Astrocyte (in vitro differentiated cells and primary cell): ENCODE measurements at places on chromosomes 3 and 15.
A peak's percentile ranks its signal among the peaks of the same experiment; 100 is the strongest.

DNA sequence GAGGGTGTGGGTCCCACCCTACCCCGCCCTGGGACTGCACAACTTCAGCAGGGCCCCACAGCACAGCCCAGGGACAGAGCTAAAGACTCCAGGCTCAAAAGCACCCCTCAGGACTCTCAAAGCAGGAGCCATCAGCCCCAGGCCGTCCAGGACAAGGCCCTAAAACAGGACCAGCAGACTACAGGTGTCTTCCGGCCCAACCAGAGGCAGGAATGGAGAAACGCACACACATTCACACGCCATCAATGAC is 26.1 kb downstream of the ATRIP start:
- H3K27ac ChIP-seq, result peak overlapping the region; percentile 97
- H3K27me3 ChIP-seq, result no peaks in the 10 kb centered on the region
- DNase-seq, result peak; percentile 75
- peak overlapping the region; percentile 99 for H3K4me3 ChIP-seq

DNA sequence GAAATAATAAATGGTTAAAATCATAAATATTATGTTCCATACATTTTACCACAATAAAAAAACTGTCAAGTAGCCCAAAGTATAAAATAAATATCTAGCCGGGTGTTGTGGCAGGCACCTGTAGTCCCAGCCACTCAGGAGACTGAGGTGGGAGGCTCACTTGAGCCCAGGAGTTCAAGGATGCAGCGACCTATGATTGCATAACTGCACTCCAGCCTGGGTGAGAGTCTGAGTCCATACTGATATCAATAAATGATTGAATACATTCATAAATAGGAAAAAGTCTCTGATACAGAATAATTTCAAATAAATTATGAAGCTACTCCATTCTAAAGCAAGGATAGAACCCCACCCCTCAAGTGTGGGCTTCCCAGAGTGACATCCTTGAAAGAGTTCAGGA is 68.5 kb upstream of the GATA2 start:
- peaks cover 17% of the 10 kb centered on the region for H3K27me3 ChIP-seq
- H3K4me1 ChIP-seq, result no peaks in the 10 kb centered on the region
- no peak overlapping the region for H3K4me3 ChIP-seq
- no peaks in the 10 kb centered on the region for H3K36me3 ChIP-seq

DNA sequence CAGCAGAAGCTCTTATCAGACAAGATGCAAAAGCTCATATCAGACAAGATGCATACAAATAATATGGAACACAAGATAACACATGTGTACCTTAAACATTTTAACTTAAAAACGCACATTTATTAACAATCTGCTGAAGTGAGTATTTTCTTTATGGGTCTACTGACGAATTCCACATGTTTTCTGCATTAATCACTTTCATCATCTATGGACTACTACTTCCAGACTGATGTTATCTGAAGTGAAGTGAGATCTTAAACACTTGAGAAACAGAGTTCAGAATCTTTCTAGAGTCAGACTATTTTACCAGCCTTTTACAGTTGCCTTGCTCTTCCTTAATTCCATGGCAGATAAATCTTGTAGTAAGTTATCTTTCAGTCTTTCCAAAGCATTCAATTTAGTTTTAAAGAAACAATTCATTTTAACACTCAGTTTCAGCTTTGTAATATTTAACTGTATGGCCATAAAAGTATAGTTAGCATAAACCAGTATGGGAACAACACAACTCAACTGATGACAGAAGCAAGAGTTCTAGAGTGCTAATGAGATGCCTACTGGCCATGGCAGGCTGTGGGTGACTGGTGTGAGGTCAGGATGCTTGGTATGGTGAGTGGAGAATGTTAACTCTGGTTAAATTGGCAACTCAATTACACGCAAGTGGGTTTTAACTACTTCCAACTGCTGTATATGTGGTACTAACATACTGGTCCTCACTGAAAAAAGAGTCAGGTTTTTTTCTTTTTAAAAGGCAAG is 9.8 kb downstream of the CMTM6 start:
- H3K4me1 ChIP-seq, result peaks cover 24% of the 10 kb centered on the region
- DNase-seq, result peak; percentile 56
- H3K27me3 ChIP-seq, result no peaks in the 10 kb centered on the region
- H3K4me3 ChIP-seq, result no peak overlapping the region
- peaks cover 5% of the 10 kb centered on the region for H3K36me3 ChIP-seq

DNA sequence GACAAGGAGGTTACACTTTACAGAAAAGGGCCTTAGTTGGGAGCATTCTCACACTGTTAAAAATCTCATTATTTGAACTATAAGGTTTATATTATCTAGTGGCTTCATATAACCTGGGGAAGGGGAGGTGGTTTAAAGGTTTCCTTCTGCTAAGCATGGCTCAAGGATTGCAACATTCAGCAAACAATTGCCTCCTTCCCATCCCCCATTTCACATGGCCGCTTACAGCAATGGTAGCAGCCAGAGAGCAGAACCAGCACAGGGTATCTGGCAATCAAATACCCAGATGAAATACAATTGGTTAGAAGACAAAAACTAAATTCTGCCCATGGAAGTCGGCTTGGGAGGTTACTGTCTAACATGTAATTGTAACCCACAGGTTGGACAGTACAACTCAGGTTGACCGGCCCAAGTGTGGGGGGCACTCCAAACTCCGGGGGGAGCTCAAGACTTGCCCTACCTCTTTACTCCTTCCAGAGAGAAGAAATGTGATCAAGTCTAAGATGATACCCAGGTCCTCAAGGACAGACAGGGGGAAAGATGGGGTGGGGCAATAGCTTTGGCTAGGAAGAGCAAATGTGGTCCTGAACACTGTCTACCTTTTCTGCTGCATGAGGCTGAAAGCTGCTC is 15.5 kb downstream of the ETV5 start:
- H3K27me3 ChIP-seq, result no peaks in the 10 kb centered on the region
- no peak overlapping the region for H3K27ac ChIP-seq
- H3K4me1 ChIP-seq, result peaks cover 12% of the 10 kb centered on the region
- peaks cover 8% of the 10 kb centered on the region for H3K36me3 ChIP-seq

GRCh38 chr15:50315814-50316630 is 39.0 kb downstream of the GABPB1 start:
- no peaks in the 10 kb centered on the region for H3K27me3 ChIP-seq
- no peak overlapping the region for H3K4me3 ChIP-seq
- H3K27ac ChIP-seq, result no peak overlapping the region

DNA sequence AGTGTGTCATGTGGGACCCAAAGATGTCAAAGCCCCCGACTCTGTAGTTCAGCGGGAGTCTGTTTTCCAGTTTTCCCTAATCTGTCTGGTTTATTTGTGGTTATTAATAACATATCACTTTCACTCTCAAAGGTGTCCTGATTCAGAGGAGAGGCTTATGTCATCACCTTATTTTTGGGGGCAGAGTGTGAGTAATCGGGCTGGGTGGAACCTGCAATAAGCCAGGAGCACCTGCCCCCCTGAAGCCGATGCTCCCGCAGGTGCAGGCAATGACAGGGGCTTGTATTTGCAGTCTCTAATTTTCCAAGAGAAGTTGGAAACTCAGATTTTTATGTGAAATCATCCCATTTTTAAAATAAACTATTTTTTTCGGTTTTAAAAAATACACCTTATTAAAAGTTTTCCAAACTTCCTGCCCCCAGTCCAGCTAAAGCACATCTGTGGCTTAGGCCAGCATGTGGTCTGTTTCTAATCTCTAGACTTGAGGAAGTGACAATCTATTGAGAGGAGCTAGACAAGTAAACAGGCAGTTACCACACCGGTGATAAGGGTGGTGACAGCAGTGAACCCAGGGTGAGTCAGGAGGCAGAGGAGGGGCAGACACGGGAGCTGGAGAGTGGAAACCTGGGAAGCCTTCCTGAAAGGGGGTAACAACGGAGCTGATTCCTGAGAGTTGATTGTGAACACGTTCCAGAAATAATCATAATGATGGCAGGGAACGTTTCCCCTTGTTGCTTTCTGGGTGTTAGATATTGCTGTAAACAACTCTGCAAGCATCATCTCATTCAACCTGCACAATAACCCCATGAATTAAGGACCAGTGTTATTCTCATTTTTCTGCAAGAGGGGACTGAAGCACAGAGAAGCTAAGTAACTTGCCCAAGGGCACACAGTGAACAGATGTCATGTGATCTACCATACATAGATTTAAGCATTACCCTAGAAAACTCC is 37.2 kb downstream of the BHLHE40 start:
- no peaks in the 10 kb centered on the region for H3K27me3 ChIP-seq
- peak; percentile 79 for DNase-seq
- peaks cover 41% of the 10 kb centered on the region for H3K4me1 ChIP-seq
- H3K36me3 ChIP-seq, result no peaks in the 10 kb centered on the region

GRCh38 chr3:69740103-69741021 is 1.1 kb downstream of the MITF start:
- peak overlapping the region; percentile 80 for H3K4me3 ChIP-seq
- no peak overlapping the region for H3K27ac ChIP-seq
- H3K4me1 ChIP-seq, result peaks cover 5% of the 10 kb centered on the region
- no peak for DNase-seq
- H3K36me3 ChIP-seq, result no peaks in the 10 kb centered on the region

- no peaks in the 10 kb centered on the region for H3K27me3 ChIP-seq
- peaks cover 4% of the 10 kb centered on the region for H3K4me1 ChIP-seq
- no peaks in the 10 kb centered on the region for H3K36me3 ChIP-seq
- DNase-seq, result no peak
Observed at GRCh38 chr3:116020989-116021388, 397.7 kb downstream of the GAP43 start.

DNA sequence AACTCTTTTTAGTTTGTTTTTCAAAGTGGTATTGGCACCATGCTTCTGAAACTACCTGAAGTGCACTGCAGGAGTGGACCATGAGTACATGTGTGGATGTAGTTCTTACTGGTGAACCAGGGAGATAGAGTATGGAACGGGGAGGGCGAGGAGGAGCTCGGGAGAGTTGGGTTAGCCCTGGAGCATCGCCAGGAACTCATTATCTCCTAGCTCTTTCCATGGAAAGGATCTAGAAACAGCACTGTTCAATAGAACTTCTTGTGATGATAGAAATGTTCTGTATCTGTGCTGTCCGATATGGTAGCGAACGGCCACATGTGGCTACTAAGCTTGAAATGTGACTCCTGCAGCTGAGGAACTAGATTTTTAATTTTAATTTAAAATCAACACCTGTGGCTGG is 47.3 kb downstream of the VGLL4 start:
- peaks cover 4% of the 10 kb centered on the region for H3K36me3 ChIP-seq
- no peaks in the 10 kb centered on the region for H3K27me3 ChIP-seq
- H3K4me3 ChIP-seq, result no peak overlapping the region
- peaks cover 45% of the 10 kb centered on the region for H3K4me1 ChIP-seq
- H3K27ac ChIP-seq, result no peak overlapping the region

DNA sequence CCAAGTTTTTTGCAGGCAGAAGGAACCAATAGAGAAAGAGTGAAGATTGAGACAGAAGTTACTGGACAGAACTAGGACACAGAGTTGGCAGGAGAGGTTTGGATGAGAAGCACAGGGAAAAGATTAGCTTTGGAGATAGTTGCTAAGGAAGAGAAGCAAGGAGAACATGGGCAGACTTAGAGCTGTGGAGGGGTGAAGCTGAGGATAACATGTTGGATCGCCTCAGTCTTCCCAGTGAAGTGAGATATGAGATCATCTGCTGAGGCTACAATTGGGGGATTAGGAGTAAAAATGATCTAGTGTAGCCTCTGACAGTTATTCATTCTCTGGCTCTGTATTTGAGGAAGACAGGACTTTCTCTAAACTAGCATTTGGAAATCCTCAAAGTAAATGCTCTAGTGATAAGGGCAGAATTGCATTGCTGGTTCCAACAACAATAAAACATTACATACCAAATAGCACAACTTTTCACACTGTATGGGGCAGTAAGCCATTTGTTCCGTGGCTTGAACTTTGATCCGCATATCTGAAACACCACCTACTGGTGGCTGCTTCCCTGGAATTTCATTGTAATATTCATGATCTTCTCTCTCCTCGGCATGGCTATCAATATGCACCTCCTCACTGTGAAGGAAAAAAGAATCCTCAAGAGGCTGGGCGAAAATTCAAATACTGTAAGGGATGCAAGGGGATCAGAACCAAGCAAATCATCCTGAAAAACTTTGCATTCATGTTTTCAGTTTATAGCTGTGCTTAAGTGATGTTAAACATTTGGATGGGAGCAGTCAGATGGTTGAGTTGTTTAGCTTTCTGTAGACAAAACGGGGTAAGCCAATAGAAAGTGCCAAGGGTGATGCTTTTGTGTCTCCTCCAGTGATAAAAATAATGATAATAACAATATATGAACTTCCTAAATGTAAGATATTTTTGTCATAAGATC is 22.2 kb upstream of the EID1 start:
- no peaks in the 10 kb centered on the region for H3K36me3 ChIP-seq
- DNase-seq, result peak; percentile 80
- no peak overlapping the region for H3K27ac ChIP-seq
- peaks cover 17% of the 10 kb centered on the region for H3K4me1 ChIP-seq
- H3K27me3 ChIP-seq, result no peaks in the 10 kb centered on the region
- H3K4me3 ChIP-seq, result no peak overlapping the region

DNA sequence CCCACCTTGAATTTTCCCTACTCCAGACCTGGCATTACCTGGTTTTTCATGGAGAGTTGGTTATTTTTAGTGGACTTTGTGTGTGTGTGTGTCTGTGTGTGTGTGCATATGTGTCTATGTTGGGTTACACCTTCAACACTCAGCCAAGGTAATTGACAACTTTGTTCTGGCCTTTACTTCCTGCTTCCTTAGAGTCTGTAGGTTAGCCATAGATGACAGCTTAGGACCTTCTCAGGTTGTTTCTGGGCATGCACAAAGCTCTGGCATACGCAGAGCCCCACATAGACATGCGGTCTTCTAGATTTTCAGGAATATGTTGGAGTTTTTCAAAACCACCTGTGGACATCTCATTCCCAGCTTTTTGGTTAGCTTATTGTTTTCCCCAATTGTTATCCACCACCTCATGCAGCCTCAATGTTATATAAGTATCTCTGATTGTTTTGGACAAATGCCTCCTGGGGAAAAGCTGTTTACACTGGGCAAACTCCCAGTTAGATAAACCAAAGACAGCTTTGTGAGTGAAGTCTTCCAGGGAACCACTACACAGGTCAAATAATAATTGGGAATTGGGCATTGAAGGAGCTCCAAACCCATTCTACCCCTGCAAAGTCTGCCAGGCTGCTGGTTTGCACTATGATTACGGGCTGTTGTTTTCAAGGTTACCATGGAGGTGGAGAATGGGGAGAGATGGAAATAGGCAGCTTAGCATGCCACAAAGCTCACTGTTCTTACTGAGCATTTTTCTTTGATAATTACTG is 201.2 kb downstream of the ADAMTSL3 start:
- H3K4me3 ChIP-seq, result no peak overlapping the region
- H3K36me3 ChIP-seq, result no peaks in the 10 kb centered on the region
- no peaks in the 10 kb centered on the region for H3K27me3 ChIP-seq
- peaks cover 3% of the 10 kb centered on the region for H3K4me1 ChIP-seq

- H3K36me3 ChIP-seq, result no peaks in the 10 kb centered on the region
- no peak overlapping the region for H3K27ac ChIP-seq
- no peak overlapping the region for H3K4me3 ChIP-seq
- peak; percentile 8 for DNase-seq
Observed at GRCh38 chr3:41464858-41465257, 265.6 kb downstream of the CTNNB1 start.

- H3K36me3 ChIP-seq, result no peaks in the 10 kb centered on the region
- no peak overlapping the region for H3K4me3 ChIP-seq
- H3K27me3 ChIP-seq, result no peaks in the 10 kb centered on the region
- DNase-seq, result peak; percentile 56
Observed at GRCh38 chr15:55546718-55547117, 38.7 kb upstream of the DNAAF4 start.
